NCI-H446 treated with DMSO at 0.1 percent for 48 hours (cell line): ENCODE measurements at places on chromosomes 3 and 15.
A peak's percentile ranks its signal among the peaks of the same experiment; 100 is the strongest.

- DNase-seq: peak; percentile 77
Measured at GRCh38 chr3:165206454-165207266, 10.5 kb upstream of the SLITRK3 start.

- DNase-seq: no peak
Measured at GRCh38 chr15:89758981-89759380, 7.9 kb upstream of the MESP1 start.

- DNase-seq: no peak
Measured at GRCh38 chr3:45035441-45036301, 9.6 kb downstream of the CLEC3B start.

DNA sequence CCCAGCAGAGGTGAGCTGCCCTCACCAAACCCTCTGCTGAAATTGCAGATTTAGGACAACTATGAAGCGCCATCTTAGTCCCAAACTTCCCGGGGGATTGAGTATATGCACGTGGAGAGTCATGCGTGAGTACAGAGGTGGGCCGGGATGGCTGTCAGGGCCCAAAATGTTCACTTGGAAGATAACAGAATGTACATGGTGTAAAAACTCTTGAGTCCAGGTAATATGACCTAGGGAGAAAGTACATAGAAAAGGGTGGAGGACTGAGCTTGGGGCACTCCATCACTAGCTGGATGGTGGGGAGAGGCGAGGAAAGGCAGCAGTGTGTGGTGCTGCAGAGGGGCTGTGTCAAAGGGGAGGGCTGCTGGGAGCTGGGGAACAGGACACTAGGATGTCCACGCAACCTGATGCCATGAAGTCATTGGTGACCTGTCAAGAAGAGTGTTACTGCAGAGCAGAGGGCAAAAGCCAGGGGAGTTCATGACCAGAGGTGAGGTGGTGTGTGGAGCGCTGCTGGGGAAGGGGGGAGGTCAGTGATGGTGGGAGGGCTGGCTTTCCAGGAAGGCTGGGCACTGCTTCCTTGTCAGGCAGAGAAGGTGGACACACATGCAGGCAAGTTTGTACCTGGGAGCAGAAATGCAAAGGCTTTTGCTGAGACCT is 236.2 kb upstream of the LYSMD4 start:
- DNase-seq: no peak

- DNase-seq: no peak
Measured at GRCh38 chr3:38588995-38589937, 60.2 kb downstream of the SCN5A start.

GRCh38 chr15:89155122-89155521 is 66.3 kb downstream of the RLBP1 start:
- no peak for DNase-seq

DNA sequence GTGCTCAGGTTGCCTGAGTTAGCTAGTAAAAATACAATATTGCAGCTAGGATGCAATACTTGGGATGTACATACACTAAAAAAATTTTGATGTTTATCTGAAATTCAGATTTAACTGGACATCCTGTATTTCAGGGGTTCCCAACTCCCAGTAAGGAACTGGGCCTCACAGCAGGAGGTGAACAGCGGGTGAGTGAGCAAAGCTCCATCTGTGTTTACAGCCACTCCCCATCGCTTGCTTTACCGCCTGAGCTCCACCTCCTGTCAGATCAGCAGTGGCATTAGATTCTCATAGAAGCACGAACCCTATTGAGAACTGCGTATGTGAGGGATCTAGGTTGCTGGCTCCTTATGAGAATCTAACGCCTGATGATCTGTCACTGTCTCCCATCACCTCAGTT is 285.1 kb upstream of the PROK2 start:
- no peak for DNase-seq

GRCh38 chr15:84079885-84080777 is 155.4 kb upstream of the GOLGA6L4 start:
- DNase-seq: no peak

- peak; percentile 34 for DNase-seq
Measured at GRCh38 chr3:52041118-52041731, 15.1 kb downstream of the DUSP7 start.

DNA sequence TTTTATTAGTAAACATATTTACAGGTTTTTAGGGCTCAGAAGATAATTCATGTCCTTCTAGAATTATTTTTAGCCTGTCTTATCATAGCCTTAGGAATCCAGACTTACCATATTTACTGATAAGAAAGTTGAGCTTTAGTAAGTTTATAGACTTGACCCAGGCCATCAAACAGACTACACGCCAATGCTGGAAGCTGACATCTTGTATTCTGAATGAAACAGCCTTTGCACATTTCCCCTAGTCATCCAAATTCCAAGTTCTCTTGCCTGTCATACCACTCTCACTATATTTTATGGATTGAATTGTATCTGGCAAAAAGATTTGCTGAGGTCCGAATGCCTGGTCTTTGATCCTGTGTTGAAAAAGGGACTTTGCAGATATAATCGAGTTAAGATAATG is 58.6 kb downstream of the DRD3 start:
- no peak for DNase-seq

DNA sequence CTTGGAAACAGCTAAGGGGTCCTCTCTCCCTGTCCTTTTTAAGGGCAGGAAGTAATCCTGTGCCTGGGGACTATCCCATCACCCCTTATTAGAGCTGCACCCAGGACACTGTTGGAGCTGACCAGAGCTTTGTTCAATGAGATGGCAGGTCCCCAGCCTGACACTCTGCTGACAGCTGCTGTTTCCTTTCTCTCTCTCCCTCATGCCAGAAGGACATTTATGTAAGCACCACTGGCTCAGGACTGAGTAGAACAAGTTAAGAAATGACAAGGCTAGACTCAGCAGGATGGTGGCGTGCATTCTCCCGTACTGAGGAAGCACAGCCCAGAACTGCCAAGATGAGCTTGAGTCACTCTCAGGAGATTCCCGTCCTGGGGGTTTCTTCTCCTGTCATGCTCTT is 17.3 kb downstream of the GJD2 start:
- no peak for DNase-seq
